ENCODE measurements at places on chromosomes 1 and 21. TPM values are rescaled to one million over a fixed set of nuclear protein-coding genes. Genes with fewer than 3 reads are reported as not detected.

UBE2U gene
- not detected for total RNA-seq

ZNF695 gene
- total RNA-seq, result 0.38 TPM

MIXL1 gene
- total RNA-seq, result 0.11 TPM

HUNK gene
- not detected for total RNA-seq
